ENCODE measurements at places on chromosomes 4 and X. TPM values are rescaled to one million over a fixed set of nuclear protein-coding genes. Genes with fewer than 3 reads are reported as not detected.

CDS1 gene
- total RNA-seq, result 0.54 TPM

ADAM29 gene
- total RNA-seq, result not detected

VEGFD gene
- total RNA-seq, result 0.17 TPM

LINC00632 gene
- total RNA-seq, result 1.6 TPM

PLAC8 gene
- total RNA-seq, result 1.2 TPM

PDE5A gene
- 0.62 TPM for total RNA-seq

BEND4 gene
- 0.01 TPM for total RNA-seq

CXCL1 gene
- 6.2 TPM for total RNA-seq

ARAP2 gene
- 0.47 TPM for total RNA-seq

FOXR2 gene
- not detected for total RNA-seq

HAND2 gene
- total RNA-seq, result 0.41 TPM

PCDH19 gene
- total RNA-seq, result 0.02 TPM

TRAM1L1 gene
- 0.49 TPM for total RNA-seq

REPS2 gene
- total RNA-seq, result 1.6 TPM

NEIL3 gene
- 7.1 TPM for total RNA-seq

EXOC1L gene
- not detected for total RNA-seq

CYTL1 gene
- not detected for total RNA-seq

SCRG1 gene
- total RNA-seq, result not detected

RTL3 gene
- 0.15 TPM for total RNA-seq

LGI2 gene
- total RNA-seq, result 0.07 TPM

RIBC1 gene
- total RNA-seq, result 0.85 TPM

TACR3 gene
- total RNA-seq, result not detected

CXCL11 gene
- 0.20 TPM for total RNA-seq

PCSK1N gene
- total RNA-seq, result 55.7 TPM

SCML2 gene
- 9.8 TPM for total RNA-seq

UBA1 gene
- total RNA-seq, result 176 TPM

BEX1 gene
- not detected for total RNA-seq

PSAPL1 gene
- 0.32 TPM for total RNA-seq

NEUROG2 gene
- 0.03 TPM for total RNA-seq

MBNL3 gene
- 0.07 TPM for total RNA-seq

SOWAHB gene
- total RNA-seq, result 0.02 TPM

PRAF2 gene
- total RNA-seq, result 35.6 TPM

PPEF1 gene
- total RNA-seq, result 1.8 TPM

EPGN gene
- total RNA-seq, result not detected

CSAG3 gene
- not detected for total RNA-seq

ZNF185 gene
- 7.1 TPM for total RNA-seq

CSN1S1 gene
- not detected for total RNA-seq

ESX1 gene
- total RNA-seq, result 0.09 TPM

MAGEA1 gene
- 0.12 TPM for total RNA-seq

Data from A549 treated with AZD2906 at 1 μM for 4 hours (cell line).